ENCODE measurements at places on chromosomes 6 and 20.
A peak's percentile ranks its signal among the peaks of the same experiment; 100 is the strongest.

DNA sequence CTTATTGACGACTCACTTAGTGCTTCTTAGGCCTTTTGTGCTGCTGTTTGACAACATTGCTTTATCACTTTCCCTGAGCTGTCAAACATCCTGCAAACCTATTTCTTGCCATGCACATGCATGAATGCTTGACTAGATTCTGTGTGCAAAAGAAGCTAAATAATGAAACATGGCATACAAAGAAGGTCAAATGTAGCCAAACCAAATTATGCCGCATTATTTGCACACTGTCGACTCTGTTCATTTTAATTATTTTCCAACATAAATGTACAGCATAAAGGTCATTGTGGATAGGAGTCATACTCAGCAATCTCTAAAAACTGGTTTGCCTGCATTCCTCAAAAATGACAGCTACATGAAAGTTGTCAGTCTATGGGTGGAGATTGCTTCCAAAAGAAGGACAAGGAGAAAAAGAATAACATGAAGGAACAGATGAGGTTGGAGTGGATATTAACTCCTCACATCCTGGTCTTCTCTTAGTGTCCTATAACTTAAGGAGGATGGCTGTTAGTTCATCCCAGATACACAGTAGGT lies 123.1 kb upstream of the STXBP5 start:
- DNase-seq: no peak

DNA sequence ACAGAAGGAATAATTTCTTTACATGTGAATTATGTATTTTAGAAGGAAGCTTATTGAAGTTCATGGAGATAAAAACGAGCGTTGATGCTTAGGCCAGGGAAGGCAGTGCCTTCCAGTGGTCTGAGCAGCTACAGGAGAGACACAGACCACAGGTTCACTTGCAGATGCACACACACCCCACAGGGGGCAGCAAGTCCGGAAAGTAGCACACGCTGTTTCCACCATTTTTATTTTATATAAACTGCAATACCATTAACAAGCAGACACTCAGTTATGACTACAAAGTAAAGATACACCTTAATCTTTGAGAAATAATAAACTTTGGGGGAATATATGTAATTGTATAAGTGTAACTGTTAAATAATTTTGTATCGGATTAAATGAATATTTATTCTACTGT lies 13.5 kb upstream of the DACT2 start:
- DNase-seq: no peak

DNA sequence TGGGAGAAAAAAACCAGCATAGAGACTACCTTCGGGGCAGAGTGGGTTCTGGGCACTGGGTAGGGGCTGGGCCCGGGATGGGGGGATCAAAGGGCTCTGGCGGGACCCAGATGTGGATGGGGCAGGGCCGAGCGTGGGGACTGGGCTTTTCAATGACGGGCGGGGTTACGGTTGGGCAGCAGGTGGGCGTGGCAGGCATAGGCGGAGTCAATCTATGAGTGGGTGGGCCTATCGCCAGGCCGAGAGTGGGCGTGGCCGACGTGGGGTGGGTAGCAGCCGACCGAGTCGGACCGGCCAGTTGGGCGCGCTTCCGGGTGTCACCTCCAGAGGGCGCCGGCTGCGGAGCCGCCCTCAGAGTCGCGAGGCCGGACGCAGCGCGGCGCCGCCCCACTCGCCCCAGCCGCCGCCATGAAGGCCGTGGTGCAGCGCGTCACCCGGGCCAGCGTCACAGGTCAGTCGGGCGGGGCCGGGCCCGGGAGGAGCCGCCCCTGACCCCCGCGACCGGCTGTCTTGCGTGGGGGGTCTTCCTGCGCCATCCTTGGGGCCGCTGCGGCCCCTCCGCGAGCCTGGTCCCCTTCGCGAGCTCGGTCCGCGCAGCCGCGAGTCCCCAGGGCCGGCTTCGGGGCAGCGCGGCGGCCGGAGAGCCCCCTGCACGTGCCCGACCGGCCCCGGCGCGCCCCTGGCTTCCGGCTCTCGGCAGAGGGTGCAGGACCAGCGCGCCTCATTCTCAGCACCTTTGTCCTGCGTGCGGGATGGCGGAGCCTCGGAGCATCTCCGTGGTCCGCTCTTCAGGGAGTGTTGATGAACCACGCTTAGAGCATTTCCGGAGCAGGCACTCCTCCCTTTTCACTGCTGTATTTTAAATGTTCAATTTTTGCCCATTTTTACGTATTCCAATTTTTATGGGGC lies at the start of gene DTD1:
DTD1 (plus strand) TSS at position 390 of the 909 bp plus-strand sequence; CDS start at position 409, 19 bp downstream.
- peak; percentile 38 for DNase-seq

- DNase-seq: no peak
Measured at GRCh38 chr6:132107896-132108295, 156.7 kb upstream of the CCN2 start.

DNA sequence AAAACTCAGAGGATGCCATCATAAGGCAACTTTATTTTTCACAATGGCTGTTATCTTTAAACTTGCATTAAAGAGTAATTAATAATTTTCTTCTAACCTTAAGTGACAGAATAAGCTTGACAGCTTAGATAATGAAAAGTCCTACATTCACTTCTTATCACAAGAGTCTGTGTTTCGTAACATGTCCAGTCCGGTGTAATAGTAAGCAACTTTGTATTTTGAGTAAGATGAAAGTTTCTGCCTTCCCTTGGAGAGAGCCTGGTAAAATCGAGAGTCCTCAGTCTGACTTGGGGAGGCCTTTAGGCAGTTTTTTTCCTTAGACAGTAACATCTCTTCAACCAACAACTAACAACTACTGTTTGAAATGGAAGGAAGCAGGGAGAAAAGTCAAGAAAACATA lies 195.6 kb downstream of the GRM1 start:
- no peak for DNase-seq

DNA sequence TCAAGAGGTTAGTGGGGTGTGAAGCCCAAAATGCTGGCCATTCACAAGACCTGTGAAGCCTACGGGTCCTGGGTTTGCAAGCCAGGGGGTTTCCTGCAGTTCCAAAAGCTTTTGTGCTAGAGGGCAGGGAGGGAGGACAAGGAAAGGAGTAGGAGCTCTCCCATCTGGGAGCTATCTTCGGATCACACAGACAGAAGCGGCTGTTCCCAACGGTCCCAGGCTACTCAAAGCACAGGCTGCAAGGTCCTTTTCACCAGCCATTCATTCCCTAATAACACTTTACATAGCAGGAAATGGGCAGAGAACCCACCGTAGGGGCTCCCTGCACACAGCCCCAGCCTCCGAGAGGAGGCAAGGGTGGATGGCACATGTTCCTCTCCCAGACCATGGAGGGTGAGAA lies 296.9 kb downstream of the FOXC1 start:
- DNase-seq: no peak

DNA sequence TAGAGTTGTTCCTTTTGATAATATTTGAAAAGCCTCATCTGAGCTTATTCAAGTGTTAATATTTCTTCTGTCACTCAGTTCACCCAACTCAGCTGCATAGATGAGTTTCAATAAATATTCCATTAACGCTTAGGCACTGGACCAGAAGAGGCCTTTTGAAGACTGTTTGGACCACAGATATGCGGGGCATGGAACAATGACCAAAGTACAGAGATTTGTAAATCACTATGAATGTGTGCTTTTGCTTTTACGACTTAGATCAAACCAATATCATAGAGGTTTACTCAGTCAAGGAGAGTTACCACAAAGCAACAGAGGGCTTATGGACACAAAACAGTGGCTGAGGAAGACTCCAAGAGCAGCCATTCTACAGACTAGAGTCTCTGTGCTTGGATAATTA lies 99.9 kb downstream of the RTN4IP1 start:
- DNase-seq: no peak

DNA sequence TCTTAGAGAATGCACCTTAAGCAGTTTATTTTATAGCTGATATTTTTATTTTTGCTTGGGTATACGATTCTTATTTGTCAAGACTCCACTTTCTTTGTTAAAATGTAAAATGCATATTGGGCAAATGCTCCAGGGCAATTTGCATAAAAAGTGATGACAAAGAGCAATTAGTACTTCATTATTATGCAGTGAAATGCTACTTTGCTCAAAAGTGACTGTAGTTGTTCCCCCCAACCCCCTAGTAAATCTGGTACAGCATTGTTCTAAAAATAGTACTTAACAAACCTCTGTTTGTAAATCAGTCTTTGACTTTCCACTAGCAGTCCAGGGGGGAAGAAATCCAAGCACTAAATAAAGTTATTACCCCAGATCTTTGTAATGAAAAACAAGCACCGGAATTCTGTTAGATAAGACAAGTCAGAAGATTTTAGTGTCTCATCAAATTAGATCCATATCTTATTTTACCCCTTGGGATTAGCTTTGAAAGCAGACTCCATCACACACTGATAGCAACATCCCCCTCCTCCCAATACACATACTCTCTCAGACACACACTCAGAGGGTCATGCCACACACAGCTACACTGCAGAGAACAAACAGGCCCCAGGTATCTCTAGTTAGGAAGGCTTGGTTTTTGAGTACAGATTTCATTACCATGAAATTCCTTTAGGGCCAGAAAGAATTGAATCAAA lies 32.9 kb upstream of the BACH2 start:
- DNase-seq: no peak

GRCh38 chr6:61977947-61978346 lies 308.1 kb downstream of the KHDRBS2 start:
- DNase-seq: no peak

GRCh38 chr6:170476360-170476759 lies 76.7 kb downstream of the PSMB1 start:
- no peak for DNase-seq

DNA sequence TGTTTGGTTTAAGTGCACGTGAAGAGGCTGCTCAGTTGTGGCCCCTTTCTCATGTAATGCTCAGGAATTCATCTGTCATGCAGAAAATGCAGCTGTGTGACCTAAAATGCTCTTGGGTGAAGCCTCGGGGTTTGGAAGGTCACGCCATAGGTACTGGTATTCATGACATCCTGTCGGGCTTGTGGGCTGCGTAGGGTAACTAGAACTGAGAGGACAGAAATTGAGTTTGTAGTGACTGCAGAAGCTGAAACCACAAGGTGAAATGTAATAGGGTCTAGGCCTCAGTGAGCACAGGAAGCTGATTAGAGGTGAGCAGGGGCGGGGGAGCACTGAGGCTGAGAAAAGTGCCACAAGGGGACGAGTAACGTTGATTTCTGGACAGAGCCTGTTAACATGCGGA lies 128.8 kb downstream of the SOBP start:
- DNase-seq: no peak

DNA sequence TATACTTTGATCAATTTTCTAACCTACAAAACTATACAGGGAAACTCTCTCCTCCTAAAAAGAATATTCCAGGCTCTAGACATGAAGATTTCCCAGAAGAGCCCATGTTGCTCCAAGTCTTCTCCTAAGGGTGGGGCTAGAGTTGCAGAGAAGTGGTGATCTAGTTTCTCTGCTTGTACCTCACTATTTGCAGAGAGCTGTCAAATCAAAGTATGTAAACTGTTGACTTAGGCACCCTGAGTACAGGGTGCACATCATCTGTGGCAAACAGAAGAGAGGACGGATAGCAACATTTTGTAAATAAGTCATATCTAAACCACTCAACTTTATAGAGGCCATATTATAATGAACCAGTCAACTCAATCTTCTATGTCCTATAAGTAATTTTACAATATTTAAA lies 250.1 kb downstream of the KHDRBS2 start:
- DNase-seq: no peak

DNA sequence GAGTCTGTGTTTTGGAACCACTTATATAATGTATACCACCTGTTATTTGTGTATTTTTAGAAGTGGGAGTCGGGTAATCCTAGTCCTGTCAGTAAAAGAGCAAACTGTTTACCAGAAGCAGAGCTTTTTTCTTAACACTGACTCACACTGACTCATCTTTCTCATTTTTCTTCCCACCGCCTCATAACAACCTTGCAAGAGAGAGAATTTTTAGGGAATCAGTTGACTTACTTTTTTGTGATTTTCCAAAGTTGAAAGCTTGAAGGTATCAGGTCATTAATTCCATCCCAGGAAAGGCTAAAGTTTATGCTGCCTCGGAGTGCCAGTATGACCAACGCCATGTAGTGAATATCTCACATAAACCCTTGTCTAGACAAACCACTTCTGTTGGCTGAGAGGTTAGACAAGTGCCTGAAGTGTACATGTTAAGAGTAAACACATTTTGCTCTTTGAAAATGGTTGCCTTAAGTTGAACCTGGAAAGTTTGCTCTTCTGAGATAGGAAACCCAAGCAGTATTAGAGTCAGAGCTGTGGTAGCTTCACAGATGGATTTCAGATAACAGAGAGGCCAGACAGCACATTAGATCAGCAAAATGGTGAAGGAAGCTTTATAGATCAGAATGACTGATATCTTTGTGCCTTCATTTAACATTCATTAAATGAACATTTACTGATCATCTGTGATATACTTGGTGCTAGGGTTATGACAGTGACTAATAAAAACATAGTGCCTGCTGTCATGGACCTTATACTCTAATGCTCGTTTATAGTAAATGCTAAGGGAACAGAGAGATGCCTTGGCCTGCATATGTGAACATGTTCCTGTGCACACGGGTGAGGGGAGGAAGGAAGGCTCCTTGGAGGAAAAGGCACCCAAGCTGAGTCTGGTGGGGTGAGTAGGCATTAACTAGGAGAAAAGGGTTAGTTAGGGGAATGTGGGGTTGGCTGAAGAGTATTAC lies 29.1 kb upstream of the PKIG start:
- no peak for DNase-seq

- no peak for DNase-seq
Measured at GRCh38 chr6:161351858-161352257, 78.0 kb upstream of the AGPAT4 start.

GRCh38 chr6:95923518-95923917 lies 92.3 kb upstream of the FUT9 start:
- DNase-seq: no peak

GRCh38 chr20:44097521-44098255 lies 89.3 kb downstream of the JPH2 start:
- no peak for DNase-seq

- no peak for DNase-seq
Measured at GRCh38 chr20:23091721-23092383, 5.7 kb upstream of the CD93 start.

DNA sequence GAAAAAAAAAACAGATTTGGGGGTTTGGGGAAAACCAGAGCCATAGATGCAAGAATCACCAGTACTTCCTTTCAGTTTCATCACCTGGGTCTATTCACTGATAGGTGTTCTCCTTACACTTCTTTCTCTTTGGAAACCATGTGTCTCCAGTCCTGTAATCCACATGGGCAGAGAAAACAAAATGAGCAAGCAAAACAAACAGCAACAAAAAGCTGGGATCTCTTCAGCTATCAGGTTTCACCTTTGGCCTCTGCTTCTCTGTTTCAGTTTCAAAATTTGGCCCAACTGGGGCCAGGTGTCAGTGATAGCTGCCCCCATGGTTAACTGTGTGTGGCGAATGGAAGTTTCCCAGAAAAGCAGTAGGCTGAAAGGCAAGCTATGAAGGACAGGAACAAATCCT lies 220.0 kb upstream of the THBS2 start:
- no peak for DNase-seq

GRCh38 chr6:124881898-124882578 lies 80.2 kb upstream of the RNF217 start:
- no peak for DNase-seq

Measured in keratinocyte (primary cell).